Fibroblast of skin of abdomen (primary cell): ENCODE measurements at places on chromosomes 1 and 21.

DNA sequence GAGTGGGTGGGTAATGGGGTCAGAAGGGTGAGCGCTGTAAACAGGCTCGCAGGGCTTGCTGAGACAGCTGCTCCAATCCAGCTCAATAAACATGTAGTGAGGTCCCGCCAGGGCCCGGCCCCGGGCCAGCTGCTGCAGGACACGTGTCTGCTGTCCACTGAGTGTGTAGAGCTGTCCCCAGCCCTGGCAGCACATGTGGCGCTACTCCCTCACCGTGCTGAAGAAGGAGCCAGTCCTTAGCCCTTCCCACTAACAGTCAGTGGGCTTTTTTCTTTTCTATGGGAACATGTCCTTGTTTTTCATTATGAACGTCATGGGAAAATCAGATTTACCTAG is 78.9 kb upstream of the C1orf174 start:
- no peak for DNase-seq

DNA sequence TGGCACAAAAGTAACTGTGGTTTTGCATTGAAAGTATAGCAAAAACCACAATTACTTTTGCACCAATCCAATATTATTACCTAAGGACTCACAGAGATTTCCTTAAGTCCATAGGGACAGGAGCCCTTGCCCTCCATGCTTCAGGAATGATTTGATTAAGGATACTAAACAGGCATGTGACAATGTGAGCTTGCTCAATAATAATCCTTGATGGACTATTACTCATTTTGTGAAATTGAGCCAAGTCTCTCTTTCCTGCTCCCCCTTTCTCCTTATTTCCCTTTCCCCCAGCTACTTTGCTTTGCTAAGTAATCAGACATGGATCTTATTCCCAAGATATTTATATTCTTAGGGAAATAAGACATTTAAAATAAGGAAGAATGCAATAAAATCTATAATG is 21.6 kb upstream of the RGL1 start:
- peak; percentile 55 for DNase-seq

GRCh38 chr1:153494976-153495535 is 34.6 kb upstream of the S100A7 start:
- DNase-seq: peak; percentile 56

GRCh38 chr21:38067086-38067739 is 151.0 kb upstream of the KCNJ6 start:
- DNase-seq: no peak

DNA sequence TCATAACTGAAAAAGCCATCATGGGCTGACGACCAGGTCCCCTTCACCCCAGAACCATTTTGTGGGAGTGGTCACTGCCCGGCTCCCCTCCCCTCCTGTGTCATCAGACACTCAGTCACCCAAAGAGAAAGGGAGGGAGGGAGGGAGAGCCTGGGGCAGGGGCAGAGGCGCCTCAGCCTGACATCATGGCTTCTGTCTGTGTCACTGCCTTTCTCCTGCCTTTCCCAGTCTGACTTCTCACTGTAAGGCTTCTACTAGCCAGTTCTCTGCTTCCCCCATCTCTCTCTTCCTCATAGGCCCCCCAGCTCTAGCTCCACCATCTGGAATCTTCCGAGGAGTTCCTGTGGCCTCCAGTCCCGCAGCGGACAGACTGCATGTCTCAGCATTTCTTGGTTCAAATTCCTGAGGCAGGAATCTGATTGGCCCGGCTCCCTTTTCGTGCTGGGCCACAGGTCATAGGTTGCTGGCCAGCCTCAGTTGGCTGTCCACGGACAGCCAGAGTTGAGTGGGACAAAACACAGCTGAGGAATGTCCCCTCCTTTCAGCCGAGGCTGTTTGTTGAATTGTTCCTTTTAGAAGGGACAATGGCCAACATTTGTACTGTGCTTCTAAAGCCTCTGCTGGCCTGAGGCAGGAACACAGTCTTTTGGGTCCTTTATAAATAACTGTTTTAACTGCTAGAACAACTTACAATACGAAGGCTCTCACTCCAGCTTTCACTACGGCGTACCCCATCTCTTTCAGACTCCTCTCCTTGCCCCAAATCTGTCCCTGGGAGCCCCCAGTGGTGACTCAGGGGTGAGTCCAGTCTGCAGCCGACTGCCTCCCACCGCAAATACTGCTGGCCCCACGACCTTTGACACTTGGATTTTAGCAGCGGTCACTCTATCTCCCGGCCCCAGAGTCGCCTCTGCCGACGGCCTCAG is 18.7 kb upstream of the KANK4 start:
- peak; percentile 34 for DNase-seq

DNA sequence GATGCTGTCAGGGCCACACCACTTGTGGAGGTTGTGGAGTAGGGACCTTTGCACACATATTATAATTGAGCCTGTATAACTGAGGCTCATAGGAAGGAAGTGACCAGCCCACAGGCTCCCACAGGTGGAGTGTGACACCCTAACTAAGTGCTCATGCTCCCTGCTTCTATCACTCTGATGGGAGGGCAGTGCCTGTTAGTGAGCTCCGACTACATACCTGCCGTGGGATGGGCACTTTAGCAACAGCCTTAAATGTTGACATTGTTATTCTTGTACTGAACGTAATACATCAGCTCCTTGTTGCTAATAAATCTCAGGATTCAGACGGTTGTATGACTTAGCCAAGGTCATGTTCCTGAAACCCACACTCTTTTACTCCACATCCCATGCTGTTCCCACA is 58.0 kb downstream of the BEND5 start:
- no peak for DNase-seq

GRCh38 chr1:6918925-6919511 is 133.8 kb downstream of the CAMTA1 start:
- no peak for DNase-seq

- DNase-seq: peak; percentile 26
These were observed 22.7 kb upstream of the AADACL3 start for GRCh38 chr1:12692967-12693782.

DNA sequence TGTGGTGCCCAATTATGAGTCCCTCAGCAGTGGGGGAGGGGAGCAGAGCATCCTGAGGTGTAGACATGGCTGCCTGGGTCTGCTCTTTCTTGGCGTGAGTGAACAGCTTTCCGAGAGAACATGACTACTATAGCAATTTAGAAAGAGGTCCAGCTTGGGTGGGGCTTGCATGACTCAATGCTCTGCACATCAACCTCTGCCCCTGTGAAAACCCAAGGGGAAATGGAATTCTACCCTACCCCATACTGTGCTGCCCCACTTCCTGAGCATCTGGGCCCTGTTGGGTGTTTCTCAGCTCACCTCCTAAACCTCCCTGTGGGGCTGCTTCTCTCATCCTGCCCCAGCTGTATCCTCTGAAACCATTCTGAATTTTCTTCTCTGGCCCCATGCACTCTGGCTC is 8.2 kb upstream of the AZIN2 start:
- DNase-seq: no peak

- no peak for DNase-seq
These were observed 293.7 kb downstream of the RGS7 start for GRCh38 chr1:241063276-241063675.

DNA sequence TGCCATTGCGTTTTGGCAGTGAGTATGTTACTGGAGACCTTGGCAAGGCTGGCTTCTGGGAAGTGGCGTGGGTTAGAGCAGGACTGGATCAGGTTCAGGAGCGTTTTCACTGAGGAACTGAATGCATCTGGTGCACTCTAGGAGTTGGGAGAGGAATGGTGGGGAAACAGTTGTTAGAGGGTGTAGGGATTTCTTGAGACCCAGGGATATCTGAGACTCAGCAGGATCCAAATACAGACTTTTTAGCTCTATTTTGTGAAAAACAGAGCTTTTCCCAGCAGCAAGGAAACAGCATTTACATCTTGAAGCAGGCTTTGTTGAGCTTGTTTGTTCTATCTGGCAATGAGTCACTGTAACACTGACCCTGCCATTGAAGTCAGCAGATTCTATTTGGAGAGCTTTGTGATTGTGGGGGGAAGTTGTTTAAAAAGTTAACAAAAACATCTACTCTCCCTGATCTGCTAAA is 56.9 kb upstream of the NRIP1 start:
- no peak for DNase-seq

DNA sequence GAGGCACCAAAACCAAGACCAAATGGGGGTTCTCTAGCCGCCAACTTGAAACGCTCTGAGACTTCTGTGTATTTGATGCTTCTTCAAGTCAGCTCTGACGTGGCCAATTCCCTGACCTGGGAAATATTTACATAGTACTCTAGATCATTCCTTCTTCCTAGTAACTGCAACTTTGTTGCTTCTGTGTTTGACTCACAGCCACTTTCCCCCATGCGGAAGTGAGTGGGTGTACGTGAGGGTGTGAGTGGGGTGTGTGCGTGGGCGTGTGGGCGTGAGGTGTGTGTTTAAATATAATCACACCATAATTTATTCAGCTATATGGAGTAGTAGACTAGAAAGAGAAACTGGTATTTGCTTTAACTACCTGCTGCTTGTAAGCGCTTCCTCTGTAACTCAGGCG is 111.0 kb downstream of the TAS1R2 start:
- no peak for DNase-seq

GRCh38 chr21:41141031-41141457 is 26.9 kb upstream of the BACE2 start:
- DNase-seq: peak; percentile 92

DNA sequence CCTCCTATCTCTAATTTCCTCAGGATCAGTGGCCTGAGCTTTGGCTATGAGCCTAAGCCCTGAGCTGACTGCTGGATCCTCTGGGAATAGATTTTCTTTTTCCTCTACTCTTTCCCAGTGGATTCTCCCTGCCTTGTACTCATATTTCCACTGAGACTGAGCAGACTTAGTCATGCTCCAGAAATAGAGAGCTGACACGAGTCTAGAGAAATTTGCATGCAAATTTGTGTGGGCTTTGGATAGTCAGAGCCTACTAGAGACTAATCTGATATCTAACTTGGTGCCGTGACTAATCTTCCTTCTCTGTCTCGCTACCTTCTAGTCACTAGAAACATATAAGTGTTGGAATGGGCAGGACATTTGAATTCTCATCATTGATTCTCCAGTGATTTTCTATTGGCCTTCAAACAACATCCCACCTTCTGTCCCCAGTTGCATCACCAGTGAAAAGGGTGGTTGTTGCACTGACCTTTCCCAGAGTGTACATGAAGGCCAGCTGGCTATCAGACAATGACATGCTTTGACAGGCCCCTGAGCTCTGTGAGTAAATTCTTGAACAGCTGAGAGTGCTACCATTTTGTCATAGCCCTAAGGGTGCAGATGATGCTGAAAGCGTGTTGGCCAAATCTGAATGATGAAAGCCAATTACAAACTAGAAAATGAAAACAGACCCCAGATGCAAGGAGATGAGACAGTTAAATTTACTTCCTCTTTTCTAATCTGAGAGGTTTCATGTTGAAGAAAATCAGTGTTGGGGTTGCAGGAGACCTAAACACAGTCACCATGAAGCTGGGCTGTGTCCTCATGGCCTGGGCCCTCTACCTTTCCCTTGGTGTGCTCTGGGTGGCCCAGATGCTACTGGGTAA is at the start of gene FCRLA:
TSS of gene FCRLA (plus strand) at position 748 of the 866 bp plus-strand sequence. CDS start at position 784, 36 bp downstream.
- peak; percentile 96 for DNase-seq

DNA sequence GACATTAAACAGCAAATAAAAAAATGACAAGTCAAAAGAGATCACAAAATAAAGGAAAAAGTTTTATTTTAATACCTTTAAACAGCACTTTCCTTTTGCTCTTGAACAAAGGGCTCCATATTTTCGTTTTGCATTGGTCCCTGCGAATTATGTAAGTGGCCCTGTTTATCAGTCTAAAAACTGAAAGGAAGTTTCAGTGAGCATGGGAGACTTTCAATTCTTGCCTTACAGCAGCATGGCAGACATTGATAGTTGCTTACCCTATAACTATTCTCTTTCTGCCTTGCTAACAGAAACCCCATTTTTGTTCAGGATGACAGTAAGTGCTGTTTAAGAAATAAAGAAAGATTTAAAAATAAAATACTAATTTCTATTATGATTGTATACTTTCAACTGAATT is 5.2 kb upstream of the SH3GLB1 start:
- DNase-seq: no peak

- DNase-seq: no peak
These were observed 30.6 kb upstream of the LYPD8 start for GRCh38 chr1:248786156-248786555.

GRCh38 chr1:153490272-153491051 is 30.0 kb upstream of the S100A7 start:
- DNase-seq: peak; percentile 89

DNA sequence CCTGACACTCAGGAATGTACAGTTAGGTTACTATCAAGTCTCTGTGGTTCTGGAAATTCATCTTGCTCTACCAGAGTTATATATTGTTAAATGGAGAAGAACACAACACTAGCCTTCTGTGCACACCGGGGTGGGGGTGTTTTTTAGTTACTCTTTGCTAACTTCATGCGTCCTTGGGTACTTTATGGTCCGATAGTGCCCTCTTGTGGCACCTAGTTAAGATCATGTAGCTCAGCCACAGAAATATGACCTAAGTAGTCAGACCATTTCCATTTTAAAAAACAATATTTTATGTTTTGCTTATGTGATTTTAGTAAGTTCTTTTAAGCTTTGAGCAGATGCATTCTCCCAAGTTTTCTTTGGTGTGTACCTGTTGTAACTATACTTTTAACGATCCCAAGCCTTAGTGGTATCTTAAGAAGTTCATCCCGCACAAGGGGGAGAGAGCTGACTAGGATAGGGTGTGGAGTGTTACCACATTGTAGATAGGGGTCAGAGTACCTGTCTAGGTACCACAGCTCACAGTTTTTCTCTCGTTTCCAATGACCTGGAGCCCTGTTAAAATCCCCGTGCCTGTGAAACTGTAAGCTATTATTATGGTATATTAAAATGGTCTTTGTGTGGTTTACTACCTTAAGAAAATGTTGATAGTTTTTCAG is 20.6 kb upstream of the SH3D21 start:
- DNase-seq: peak; percentile 82

GRCh38 chr1:60988891-60989290 is 93.5 kb upstream of the NFIA start:
- peak; percentile 9 for DNase-seq

DNA sequence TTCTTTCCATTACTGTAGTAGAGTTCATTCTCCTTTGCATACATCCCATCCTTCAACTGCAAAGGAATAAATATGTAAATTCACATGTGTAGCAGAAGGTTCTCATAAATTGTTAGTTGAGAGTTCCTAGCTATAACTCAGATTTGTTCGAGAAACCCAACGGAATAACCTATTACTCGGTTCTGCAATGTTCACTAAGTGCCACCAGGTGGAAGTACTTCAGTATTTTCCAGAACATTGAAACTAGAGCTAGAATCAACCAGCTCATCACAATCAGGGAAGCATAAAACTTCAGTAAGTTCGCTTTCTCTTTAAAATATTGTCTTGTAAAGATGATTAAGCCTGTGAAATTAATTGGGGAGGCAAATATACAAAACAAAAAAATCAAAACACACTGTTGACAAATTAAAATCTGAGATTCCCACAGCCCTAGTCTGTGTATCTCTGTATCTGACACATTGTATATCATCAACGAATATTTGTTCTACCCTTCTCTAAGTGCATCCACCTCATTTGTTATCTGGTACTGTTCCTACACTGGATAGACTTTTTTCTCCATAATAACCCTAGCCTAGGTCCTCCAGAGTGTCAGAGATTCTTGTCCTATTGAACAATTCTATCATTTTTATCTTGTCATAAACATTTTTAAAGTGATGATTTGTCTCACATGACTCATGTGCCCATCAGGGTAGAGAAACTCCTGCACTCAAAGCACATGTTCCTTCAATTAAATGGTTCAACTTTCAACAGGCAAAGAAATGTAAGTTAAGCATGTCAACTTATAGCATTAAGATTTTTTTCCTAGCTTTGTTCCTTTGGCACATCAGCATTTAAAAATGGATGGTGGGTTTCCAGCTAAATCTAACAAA is 31.9 kb downstream of the MROH9 start:
- DNase-seq: peak; percentile 44

- DNase-seq: no peak
These were observed 37.2 kb upstream of the SLC9A1 start for GRCh38 chr1:27192039-27192529.

- DNase-seq: peak; percentile 25
These were observed 61.0 kb downstream of the MAST2 start for GRCh38 chr1:45864167-45865106.
